Kidney capillary endothelial cell (primary cell): ENCODE measurements at places on chromosomes 2 and 18.

DNA sequence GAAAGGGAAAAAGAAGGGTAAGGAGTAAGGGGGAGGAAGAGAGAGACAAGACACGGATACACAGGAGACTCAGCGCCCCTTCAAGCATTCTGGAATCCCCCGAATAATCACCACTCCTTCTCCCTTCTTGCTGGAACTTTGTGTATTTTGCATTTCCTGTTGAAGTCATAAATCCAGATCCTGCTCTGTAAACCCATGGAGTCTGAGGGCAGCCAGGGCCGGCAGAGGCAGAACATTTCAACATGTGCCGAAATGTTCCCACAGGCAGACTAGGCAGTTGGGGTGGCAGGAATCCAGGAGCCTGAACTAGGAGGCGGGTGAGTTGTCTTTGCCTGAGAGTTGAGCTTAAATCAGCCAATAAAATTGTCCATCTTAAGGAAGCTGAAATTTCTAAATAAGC lies 193.1 kb downstream of the SH3RF3 start:
- DNase-seq, result peak; percentile 35

DNA sequence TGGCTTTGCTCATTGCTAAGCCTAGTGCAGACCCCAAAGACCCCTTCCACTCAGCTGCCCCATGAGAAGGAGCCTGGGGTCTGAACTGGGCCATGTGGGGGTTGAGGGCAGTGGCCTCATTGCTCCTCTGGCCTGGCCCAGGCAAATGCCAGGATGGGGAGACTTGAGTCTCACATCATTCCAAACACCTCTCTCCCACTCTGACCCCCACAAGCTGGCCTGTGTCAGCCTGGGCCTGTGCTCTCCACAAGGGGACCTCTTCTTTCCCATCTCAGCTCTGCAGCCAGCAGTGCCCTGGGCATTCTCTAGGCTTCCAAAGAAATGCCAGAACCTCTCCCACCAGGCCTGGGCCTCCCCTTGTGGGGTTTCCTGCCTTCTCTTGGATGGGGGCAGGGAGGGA lies 45.8 kb upstream of the OTOF start:
- DNase-seq, result no peak

- DNase-seq, result no peak
Observed at GRCh38 chr2:229416116-229416694, 145.1 kb upstream of the PID1 start.

GRCh38 chr18:58225101-58225500 lies 181.1 kb downstream of the NEDD4L start:
- no peak for DNase-seq

DNA sequence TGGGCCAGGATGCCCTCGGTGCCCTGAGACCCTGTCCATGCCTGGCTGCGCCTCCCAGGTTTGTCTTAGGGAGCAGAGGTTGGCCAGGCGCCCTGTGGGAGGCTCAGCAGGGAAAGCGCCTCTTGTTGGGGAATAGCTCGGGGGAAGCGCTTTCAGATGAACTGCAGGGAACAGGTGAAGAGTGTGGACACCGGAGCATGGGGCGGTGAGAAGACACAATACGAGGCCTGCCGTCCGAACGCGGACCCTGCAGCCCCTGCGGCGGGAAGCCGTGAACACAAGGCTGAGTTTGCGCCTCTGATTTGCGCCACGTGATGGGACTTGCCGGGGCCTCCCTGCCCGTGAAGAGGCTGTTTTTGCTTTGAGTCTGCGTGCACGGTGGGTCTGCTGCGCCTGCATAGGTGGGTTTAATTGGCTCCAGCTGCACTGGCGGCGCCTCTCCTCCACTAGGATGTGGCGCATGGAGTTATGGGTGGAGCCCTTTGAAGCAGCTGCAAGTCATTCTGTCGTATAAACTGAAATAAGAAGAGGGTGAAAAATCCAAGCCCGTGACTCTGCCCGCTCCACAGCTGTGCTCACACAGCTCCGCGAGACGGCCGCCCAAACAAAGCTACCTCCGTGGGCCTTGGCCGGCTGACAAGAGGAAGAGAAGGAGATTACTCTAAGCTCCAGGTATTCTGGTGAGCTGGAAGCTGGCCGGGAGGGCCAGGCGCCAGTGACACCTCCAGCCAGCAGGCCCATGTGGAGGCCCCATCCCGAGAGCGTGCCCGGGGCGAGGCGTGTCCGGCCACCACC lies 103.5 kb upstream of the CTDP1 start:
- no peak for DNase-seq

- DNase-seq, result no peak
Observed at GRCh38 chr2:181977661-181978350, 7.8 kb upstream of the PPP1R1C start.

DNA sequence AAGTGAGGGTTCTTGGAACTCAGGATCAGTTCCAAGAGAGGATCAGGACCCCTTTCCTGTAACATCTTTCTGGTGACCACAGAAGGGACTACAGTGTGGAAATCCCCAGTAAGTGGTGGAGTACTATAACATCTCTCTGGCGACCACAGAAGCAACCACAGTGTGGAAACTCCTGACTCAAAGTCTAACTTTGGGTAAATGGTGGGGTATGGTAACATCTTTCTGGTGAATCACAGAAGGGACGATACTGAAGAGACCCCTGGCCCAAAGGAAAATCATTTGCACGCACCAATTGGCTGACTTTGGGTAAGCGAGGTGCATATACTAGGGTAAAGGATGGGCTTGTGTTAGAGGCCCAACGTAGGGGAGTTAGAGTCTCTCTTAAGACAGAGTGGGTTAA lies 56.3 kb upstream of the GULP1 start:
- DNase-seq, result no peak

DNA sequence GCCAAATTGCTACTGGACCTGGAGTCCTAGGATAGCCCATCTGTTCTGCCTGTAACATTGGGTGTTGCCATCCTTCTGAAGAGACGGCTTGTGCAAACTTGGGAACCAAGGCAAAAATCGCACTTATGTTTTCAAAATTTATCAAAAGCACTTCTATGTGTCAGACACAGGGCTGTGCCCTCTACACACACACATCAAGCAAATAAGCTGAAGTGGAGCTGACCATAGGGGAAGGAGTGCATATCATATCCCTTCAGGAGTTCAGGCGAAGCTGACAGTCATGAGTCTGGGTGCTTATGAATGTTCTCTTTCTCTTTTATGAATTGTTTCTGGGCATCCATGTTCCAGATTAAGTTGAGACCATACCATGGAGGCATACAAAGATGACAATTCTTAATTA lies 247.9 kb downstream of the CYRIA start:
- DNase-seq, result no peak

GRCh38 chr2:157903626-157904025 lies 27.5 kb upstream of the ACVR1 start:
- DNase-seq, result no peak

DNA sequence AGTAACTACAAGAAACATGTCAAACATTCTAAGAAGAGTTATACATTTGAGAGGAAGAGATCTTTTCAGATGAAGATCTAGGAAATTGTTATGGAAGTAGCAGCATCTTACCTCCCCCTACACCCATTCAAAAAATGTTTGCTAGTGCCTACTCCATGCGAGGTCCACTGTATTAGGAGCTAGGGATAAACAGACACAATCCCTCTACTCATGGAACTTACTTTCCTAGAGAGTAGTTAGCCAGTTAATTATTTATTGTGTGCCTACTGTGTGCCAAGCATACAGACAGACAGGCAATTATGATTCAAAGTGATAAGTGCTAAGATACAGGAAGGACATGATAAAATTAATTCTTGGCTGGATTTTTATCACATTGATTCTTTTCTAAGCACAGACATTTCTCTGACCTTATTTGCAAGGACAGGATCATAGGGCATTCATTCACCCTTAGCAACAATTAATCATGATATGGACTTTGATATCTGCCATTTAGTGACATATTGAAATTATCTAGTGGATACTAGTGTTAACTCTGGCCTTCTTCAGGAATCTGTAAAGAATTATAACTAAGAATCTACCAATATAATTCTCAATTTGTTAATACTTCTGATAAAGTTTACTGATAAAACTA lies 19.6 kb upstream of the TDRD15 start:
- no peak for DNase-seq

DNA sequence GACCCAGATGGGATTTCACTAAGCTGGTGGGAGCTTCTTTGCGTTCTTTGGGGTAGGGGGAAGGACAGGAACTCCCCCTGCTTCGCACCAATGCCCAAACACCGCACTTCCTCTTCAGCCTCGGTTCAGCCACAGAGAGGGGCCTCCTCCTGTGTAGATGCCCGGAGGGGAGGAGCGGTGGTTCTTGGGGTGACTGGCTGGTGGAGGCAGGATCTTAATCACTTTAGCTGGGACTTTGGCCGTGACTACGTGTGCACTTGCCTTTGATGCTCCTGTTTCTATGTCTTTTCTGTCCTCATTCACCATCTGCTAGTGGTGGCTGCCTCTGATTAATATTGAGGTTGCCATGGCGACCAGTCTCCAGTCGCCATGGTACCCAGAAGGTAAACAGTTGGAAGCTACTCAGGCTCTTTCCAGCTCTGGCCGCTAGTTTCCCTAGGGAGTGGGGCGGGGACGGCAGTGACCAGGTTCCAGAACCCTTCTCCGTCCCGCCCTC lies 1.9 kb downstream of the CNGA3 start:
- DNase-seq, result no peak

- DNase-seq, result no peak
Observed at GRCh38 chr18:50193796-50194630, 934 bp downstream of the MYO5B start.

GRCh38 chr2:188607501-188607900 lies 315.8 kb downstream of the GULP1 start:
- no peak for DNase-seq

DNA sequence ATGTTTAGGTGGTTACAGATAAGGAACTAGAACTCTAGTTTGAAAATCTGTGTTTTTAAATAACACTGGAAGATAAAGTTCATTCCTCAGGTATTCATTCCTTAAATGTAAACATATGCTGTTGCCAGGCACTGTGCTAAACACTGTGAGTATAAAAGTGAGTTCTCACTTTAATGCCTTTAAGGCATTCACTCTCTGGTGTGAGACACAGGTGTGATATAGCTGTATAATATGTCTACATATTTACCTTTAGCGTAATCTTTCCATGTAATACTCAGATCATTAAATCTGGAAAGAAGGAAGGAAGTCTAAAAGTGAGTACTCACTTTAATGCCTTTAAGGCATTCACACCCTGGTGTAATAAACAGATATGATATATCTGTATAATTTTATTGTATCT lies 472.6 kb downstream of the PARD3B start:
- no peak for DNase-seq

DNA sequence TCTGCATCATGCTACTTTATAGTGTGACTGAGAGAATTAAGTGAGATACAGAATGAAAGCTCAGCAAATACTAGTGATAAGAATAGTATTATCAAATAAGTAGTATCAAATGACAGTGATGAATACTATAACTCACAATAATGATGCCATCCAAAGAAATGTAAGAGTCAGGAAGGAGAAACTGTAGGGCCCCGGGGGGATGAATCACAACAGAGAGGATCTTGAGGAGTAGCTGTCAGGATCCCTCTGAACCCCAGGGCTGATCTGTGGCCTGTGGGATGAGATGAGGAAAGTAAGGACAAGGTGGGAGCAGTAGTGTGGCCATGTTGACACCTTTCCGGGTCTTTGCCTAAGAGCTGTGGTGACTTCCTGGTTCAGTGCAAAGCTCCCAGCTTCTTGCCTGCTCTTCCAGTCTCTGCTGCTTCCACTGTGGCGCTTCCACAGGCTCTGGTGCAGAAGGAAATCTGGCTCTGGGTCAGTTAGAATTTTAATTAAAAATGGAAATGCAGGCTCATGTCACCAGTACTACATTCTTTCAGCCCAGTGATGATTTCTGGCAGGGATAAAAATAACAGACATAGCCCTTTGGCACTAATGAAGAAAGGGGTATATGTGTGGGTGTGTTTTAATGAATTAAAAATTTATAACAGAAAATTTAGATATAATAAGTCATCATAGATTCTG lies 166.9 kb downstream of the MYO3B start:
- DNase-seq, result no peak

- no peak for DNase-seq
Observed at GRCh38 chr2:157872791-157873190, 3.3 kb downstream of the ACVR1 start.

DNA sequence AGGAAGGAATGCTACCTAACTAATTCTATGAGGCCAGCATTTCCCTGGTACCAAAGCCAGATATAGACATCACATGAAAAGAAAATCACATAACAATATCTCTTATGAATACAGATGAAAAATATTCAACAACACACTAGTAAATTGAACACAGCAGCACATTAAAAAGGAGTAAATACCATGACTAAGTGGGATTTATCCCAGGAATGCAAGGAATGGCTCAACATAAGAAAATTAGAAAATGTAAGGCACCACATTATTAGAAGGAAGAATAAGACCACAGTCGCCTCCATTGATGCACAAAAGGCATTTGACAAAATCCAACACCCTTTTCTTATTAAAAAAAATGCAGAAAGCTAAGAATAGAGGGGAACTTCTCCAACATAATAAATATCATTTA lies 133.9 kb downstream of the TTC32 start:
- no peak for DNase-seq

DNA sequence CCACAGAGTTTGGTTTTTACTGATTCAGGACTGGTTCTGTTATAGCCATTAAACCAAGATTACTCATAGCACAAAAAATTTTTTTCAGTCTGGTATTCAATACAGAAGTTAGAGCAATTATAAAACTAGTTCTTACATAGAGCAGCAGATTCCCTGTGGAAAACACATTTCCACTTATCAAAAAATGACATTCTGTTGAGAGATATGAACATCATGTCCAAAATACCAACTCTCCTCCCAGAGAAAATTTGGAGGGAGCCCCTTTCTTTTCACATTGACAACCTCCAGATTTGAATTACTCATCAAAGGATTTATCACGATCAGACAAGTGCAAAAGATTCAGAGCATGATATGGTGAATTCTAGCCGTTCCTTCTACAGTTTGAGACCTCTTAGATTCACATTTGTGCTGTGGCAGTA lies 126.8 kb upstream of the SERPINE2 start:
- no peak for DNase-seq

DNA sequence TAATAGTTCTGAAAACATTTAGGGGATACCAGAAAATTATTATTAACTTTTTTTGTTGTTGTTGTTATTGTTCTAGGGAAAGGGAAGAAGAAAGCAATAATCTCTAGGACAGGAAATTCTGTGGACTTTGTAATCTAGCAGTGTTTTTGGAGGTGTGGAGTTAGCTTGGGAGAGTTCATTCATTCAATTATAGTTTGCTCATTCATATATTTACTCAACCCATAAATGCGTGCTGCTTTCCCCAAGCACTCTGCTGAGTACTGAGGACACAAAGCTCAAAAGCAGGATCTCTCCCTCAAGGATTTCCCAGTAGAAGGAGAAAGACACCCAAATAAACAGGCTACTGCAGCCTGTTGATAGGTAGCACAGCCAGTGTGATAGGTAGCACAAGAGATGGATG lies 984.3 kb downstream of the BCL11A start:
- DNase-seq, result no peak

GRCh38 chr2:159595410-159596046 lies 20.8 kb downstream of the BAZ2B start:
- no peak for DNase-seq

- no peak for DNase-seq
Observed at GRCh38 chr18:60122339-60122738, 222.5 kb downstream of the PMAIP1 start.
